ENCODE measurements at places on chromosomes 2 and 18.
A peak's percentile ranks its signal among the peaks of the same experiment; 100 is the strongest.

- no peak for DNase-seq
Measured at GRCh38 chr2:180644709-180645108, 335.7 kb upstream of the UBE2E3 start.

- peak; percentile 83 for DNase-seq
Measured at GRCh38 chr2:128536925-128537620, 218.4 kb upstream of the HS6ST1 start.

GRCh38 chr2:58545300-58546280, 304.5 kb upstream of the FANCL start:
- no peak for DNase-seq

DNA sequence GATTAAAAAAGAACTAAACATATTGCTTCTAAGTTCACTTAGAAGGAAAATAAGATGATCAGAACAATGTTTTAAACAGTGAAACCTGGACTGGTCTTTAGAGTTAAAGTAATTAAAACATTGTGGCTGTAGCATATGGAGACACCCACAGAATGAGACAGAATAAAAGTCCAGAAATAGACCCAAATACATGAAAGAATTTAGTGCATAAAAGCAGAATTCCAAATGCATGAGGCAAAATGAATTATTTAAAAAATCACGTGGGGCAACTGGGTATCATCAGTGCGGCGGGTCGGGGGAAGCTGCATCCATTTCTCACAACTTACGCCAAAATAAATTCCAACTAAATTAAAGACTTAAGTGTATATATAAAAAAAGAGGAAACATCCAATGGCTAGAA, 12.1 kb downstream of the RNF149 start:
- no peak for DNase-seq

- DNase-seq: no peak
Measured at GRCh38 chr2:75476761-75477160, 84.0 kb downstream of the EVA1A start.

GRCh38 chr2:46644690-46645385, 165.5 kb downstream of the TMEM247 start:
- no peak for DNase-seq

GRCh38 chr2:18093196-18093595, 214.7 kb downstream of the KCNS3 start:
- DNase-seq: no peak

DNA sequence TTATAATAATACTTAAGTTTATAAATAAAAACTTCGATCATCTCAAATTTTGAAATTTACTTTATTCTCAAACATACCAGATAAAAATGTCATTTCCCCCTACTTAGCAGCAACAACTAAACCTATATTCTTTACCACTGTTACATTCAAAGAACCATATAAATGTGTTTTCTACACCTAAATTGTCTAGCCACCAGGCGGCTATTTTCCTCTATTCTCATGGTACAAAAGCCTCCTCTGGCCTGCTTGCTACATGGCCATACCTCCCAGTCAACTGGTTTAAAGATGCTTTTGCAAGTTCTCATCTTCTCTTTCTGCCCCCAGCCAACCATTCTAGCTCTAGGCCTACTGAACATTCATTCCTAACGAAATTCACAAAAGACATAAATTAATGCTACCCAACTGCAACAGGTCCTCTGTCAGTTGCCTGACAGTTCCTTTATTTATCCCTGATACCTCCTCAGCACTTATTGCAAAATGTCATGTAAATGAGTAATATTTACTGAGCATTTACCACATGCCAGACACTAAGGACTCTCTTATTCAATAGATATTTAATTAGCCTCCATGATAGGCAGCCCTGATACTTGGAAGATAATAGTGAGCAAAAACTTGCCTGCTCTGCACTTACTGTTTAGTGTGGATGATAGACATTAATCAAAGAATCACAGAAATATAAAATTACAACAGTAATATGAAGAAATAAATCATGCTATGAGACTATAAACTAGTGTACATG, 5.0 kb downstream of the C1D start:
- DNase-seq: no peak

- no peak for DNase-seq
Measured at GRCh38 chr2:179817181-179817841, 44.1 kb downstream of the ZNF385B start.

- peak; percentile 55 for DNase-seq
Measured at GRCh38 chr2:238136820-238137537, 1.5 kb upstream of the KLHL30 start.

GRCh38 chr2:205679410-205680009, 2.8 kb upstream of the NRP2 start:
- DNase-seq: no peak
